Activated CD8-positive, alpha-beta T cell treated with anti-CD3 and anti-CD28 coated beads, Interleukin-2, amount 10 ng/mL, durations not matched to agents 7 days and 5 days (primary cell): ENCODE measurements at places on chromosomes 12 and 14. TPM values are rescaled to one million over a fixed set of nuclear protein-coding genes. Genes with fewer than 3 reads are reported as not detected.
A peak's percentile ranks its signal among the peaks of the same experiment; 100 is the strongest.

DNA sequence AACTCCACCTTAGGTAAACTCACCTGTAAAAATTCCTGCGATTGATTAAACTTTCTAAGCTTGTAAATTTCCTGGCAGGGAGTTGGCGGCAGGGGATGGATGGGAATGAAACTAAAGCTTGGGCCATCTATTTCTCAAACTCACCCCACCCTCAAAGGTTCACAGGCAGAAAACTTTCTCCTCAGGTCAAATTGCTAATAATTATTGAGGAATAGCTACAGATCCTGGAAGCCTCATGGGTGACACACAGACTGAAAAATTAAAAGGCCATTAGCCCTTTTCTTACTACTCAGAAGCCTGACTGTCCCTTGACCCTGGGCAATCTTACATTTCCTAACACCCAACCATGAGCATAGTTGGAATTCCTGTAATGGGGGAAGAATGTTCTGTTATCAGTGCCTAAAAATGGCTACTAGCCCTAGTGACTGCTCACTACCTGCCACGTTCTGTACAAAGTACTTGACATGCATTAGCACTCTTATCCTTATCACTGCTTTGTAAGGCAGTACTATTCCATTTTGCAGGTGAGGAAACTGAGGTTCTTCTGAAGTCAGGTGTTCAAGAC is 12.4 kb upstream of the SYNDIG1L start:
- no peak overlapping the region for H3K27ac ChIP-seq
- no peaks in the 10 kb centered on the region for H3K4me1 ChIP-seq
- H3K4me3 ChIP-seq, result no peak overlapping the region
- no peak for DNase-seq
- H3K27me3 ChIP-seq, result peaks cover 20% of the 10 kb centered on the region

GRCh38 chr14:35807131-35807961 is 1.7 kb downstream of the RALGAPA1 start:
- peaks cover 33% of the 10 kb centered on the region for H3K4me1 ChIP-seq
- H3K4me3 ChIP-seq, result peak overlapping the region; percentile 98
- no peaks in the 10 kb centered on the region for H3K27me3 ChIP-seq
- no peak for DNase-seq
- peak overlapping the region; percentile 30 for H3K27ac ChIP-seq
- H3K36me3 ChIP-seq, result peaks cover 7% of the 10 kb centered on the region

GRCh38 chr12:93315907-93316622 is 61.7 kb upstream of the NUDT4 start:
- no peaks in the 10 kb centered on the region for H3K4me1 ChIP-seq
- no peak overlapping the region for H3K4me3 ChIP-seq
- no peaks in the 10 kb centered on the region for H3K36me3 ChIP-seq
- H3K27ac ChIP-seq, result no peak overlapping the region
- no peak for DNase-seq
- no peaks in the 10 kb centered on the region for H3K27me3 ChIP-seq

DNA sequence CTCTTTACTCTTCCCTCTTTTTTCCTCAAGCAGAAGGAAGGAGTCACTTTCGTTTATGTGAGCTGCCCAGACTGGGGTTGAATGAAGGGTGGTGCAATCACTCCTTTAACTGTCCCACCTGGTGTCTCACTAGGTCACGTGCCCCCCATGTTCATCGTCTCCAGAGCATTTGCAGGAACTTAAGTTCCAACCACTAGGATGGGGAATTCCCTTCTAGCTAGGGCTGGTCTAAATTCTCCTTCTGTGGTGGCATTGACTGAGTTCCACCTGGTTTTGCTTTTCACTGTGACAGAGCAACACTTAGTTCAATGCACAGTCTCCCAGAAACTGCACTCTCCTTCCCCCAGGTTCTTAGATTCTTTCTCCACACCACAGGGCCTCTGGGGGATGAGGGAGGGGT is 9.5 kb downstream of the FANCM start:
- H3K36me3 ChIP-seq, result peaks cover 37% of the 10 kb centered on the region
- DNase-seq, result no peak
- H3K27ac ChIP-seq, result no peak overlapping the region
- H3K27me3 ChIP-seq, result no peaks in the 10 kb centered on the region
- no peak overlapping the region for H3K4me3 ChIP-seq
- peaks cover 12% of the 10 kb centered on the region for H3K4me1 ChIP-seq

GRCh38 chr12:46227616-46228015 is 41.2 kb downstream of the SLC38A1 start:
- no peaks in the 10 kb centered on the region for H3K27me3 ChIP-seq
- peaks cover 52% of the 10 kb centered on the region for H3K4me1 ChIP-seq
- no peak for DNase-seq
- no peak overlapping the region for H3K4me3 ChIP-seq

- H3K4me1 ChIP-seq, result peaks cover 48% of the 10 kb centered on the region
- H3K36me3 ChIP-seq, result no peaks in the 10 kb centered on the region
- no peak for DNase-seq
- H3K27ac ChIP-seq, result no peak overlapping the region
- peaks cover 14% of the 10 kb centered on the region for H3K27me3 ChIP-seq
Measured at GRCh38 chr12:106910202-106910601, 45.5 kb upstream of the TMEM263 start.

GRCh38 chr14:41873686-41874317 is 267.1 kb downstream of the LRFN5 start:
- no peak overlapping the region for H3K27ac ChIP-seq
- no peak overlapping the region for H3K4me3 ChIP-seq
- H3K36me3 ChIP-seq, result no peaks in the 10 kb centered on the region
- no peaks in the 10 kb centered on the region for H3K4me1 ChIP-seq
- no peak for DNase-seq
- H3K27me3 ChIP-seq, result no peaks in the 10 kb centered on the region

GRCh38 chr14:68513838-68514607 is 278.8 kb downstream of the ZFP36L1 start:
- no peak overlapping the region for H3K4me3 ChIP-seq
- no peaks in the 10 kb centered on the region for H3K36me3 ChIP-seq
- H3K27me3 ChIP-seq, result no peaks in the 10 kb centered on the region
- H3K4me1 ChIP-seq, result peaks cover 18% of the 10 kb centered on the region
- H3K27ac ChIP-seq, result peak overlapping the region; percentile 12
- DNase-seq, result no peak

DNA sequence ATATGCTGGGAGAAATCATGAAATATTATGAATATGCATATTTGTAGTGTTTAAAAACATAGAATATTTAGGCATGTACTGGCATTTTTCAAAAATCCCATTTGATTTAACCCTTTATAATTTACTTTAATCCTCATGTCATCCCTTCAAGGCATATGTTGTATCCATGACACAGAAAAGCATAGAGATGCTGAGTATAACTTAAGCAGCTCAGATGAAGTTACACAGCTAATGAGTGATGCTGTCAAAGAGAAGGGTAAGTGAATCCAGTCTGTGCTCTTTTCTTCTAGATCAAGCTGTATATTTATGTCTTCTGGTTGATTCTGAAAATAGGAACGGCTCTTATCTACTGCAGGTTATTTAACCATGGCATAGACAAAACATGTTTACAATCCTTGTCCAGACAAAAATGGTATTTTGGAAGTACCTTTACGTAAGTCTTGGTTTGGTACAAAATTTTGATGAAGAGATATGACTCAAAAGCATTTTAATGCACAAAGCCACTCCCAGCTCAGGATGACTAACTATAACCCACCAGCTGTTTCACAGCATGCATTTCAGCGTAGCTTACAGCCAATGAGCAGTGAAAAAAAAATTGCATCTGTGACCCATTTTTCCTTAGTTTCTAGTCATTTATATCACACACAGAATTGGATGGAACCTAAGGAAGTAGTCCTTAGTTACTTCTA is 201.7 kb downstream of the STXBP6 start:
- H3K4me1 ChIP-seq, result no peaks in the 10 kb centered on the region
- no peak overlapping the region for H3K27ac ChIP-seq
- no peaks in the 10 kb centered on the region for H3K36me3 ChIP-seq
- DNase-seq, result no peak
- no peak overlapping the region for H3K4me3 ChIP-seq

DNA sequence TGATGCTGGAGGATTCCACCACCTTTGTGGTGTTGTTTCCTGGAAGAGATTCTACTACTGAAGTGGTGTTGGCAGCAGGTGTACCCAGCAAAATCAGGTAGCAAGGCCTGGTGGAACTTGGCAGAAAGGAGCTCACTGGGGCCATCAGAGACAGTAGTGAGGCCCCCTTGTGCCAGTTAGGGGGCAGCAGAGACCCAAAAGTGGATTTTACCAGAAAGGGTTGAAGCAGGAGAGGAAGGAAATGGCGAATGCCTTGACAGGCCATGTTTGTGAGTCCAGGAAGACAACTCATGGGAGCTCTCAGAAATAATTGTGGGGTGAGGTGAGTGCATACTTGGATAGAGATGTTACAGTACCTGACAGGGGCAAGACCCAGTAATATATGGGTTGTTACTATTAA is 137.7 kb upstream of the FGD4 start:
- no peaks in the 10 kb centered on the region for H3K27me3 ChIP-seq
- no peak overlapping the region for H3K4me3 ChIP-seq
- H3K27ac ChIP-seq, result no peak overlapping the region
- peaks cover 4% of the 10 kb centered on the region for H3K36me3 ChIP-seq
- no peak for DNase-seq
- peaks cover 8% of the 10 kb centered on the region for H3K4me1 ChIP-seq

DNA sequence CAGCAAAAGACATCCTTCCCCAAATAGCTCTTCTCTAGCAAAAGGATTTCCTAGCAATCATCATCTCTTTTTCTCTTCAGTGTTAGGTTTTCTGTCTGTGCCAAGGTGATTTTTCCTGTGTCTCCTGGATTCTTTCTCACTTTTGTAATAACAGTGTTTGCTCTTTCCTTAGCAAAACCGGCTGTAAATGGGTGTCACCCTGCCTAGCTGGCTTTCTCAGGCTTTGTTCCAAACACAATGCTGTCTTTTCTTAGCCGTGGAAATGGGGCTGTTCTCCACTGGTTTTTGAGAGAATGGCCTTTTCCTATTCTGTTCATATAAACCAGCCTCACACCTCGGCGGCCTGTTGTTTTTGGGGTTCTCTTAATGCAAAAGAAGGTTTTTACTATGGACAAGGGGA is 21.9 kb downstream of the JDP2 start:
- peaks cover 13% of the 10 kb centered on the region for H3K4me1 ChIP-seq
- no peak overlapping the region for H3K4me3 ChIP-seq
- no peak overlapping the region for H3K27ac ChIP-seq
- H3K36me3 ChIP-seq, result no peaks in the 10 kb centered on the region
- no peak for DNase-seq

DNA sequence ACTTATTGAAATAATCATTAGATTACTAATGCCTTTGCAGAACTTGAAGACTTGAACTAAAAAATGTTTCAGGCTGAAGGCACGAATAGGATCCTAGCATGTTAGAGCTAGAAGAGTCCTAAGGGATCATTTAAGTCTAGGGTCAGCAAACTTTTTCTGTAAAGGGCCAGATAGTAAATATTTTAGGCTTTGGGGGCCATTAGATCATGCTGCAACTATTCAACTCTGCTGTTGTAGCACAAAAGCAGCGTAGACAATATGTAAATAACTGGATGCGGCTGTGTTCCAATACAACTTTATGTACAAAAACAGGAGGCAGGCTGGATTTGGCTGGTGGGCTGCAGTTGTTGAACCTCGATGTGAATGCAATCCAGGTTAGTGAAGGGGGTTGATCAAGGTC is 221.7 kb downstream of the ATP23 start:
- no peak for DNase-seq
- peaks cover 2% of the 10 kb centered on the region for H3K27me3 ChIP-seq
- no peak overlapping the region for H3K27ac ChIP-seq
- no peaks in the 10 kb centered on the region for H3K36me3 ChIP-seq

DNA sequence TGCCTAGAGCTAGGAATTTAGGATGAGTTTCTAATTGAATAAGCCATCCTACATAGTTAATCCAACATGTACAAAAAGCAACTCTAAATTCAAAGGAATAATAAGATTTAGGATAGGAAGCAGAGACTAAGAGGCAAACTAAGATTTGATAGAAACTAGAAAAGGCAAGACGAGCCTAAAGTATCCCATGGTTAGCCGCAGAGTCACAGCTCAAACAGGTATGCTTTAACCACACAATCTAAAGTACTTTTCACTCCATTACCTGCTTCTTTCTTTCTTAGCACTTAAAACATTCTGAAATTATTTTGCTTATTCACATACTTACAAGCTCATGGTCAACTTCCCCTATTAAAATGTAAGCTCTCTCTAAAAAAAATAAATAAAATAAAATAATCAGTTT is 51.8 kb downstream of the OTOGL start:
- H3K4me1 ChIP-seq, result peaks cover 3% of the 10 kb centered on the region
- DNase-seq, result no peak
- H3K27ac ChIP-seq, result no peak overlapping the region
- peaks cover 2% of the 10 kb centered on the region for H3K36me3 ChIP-seq

DNA sequence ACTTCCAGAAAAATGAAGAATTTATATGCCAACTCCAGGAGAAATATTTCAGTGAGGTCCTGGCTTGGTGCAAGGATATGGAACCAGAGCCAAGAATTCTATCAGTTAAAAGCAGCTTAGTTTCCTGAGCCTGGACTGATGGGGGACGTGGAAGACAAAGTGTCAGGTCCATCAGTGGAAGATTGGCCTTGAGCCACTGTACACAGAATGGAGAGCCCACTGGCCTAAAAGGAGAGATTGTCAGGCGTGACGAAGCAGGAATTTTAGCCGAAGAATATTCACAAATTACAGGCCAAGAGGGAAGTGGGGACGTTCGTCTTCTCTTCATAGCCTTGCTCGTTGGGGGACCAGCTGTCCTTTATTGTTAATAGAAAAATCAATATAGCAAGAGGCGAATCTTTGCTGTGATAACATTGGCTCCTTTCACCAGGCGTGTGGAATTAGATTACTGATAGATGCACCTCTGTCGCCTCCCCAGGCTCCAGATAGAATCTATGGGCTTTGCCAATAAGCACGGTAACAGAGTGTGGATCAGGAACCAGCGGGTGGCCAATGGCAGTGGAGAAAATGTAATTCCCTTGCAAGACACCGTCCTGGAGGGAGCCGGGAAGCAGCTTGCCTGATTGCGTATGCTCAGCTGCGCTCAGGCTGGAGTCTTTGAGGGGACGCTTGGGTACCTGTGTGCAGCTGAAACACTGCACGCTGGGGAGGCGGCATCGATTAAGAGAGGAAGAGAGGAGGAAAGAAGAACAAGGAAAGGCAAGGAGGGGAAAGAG is 56.4 kb downstream of the TMEM132C start:
- no peak overlapping the region for H3K4me3 ChIP-seq
- no peak for DNase-seq
- no peaks in the 10 kb centered on the region for H3K27me3 ChIP-seq
- no peaks in the 10 kb centered on the region for H3K36me3 ChIP-seq

- H3K4me1 ChIP-seq, result no peaks in the 10 kb centered on the region
- no peaks in the 10 kb centered on the region for H3K27me3 ChIP-seq
- no peaks in the 10 kb centered on the region for H3K36me3 ChIP-seq
- DNase-seq, result no peak
- no peak overlapping the region for H3K27ac ChIP-seq
Measured at GRCh38 chr12:34393821-34394150, 371.5 kb downstream of the ALG10 start.

GRCh38 chr14:23486036-23486435 is 16.5 kb downstream of the NGDN start:
- no peak for DNase-seq
- H3K27me3 ChIP-seq, result no peaks in the 10 kb centered on the region
- H3K4me1 ChIP-seq, result peaks cover 4% of the 10 kb centered on the region
- H3K4me3 ChIP-seq, result no peak overlapping the region
- H3K36me3 ChIP-seq, result no peaks in the 10 kb centered on the region

Gene INHBC
- not detected for total RNA-seq

Gene SLC6A15
- not detected for total RNA-seq

Gene HRK
- not detected for total RNA-seq

Gene PGF
- total RNA-seq, result not detected

Gene ANO2
- total RNA-seq, result not detected

Gene LMBR1L
- 35.8 TPM for total RNA-seq

Gene FLVCR2
- total RNA-seq, result 5.5 TPM

Gene KRT3
- total RNA-seq, result not detected

Gene CCDC196
- not detected for total RNA-seq

Gene PTPRO
- 2.6 TPM for total RNA-seq

Gene NPFF
- not detected for total RNA-seq

Gene COCH
- total RNA-seq, result 2.3 TPM

Gene TM7SF3
- total RNA-seq, result 46.2 TPM

Gene GPX2
- not detected for total RNA-seq

Gene IAPP
- total RNA-seq, result not detected
